ENCODE measurements at places on chromosomes 5 and 9.

- DNase-seq = no peak
Measured at GRCh38 chr9:78146241-78146640, 89.6 kb upstream of the CEP78 start.

GRCh38 chr5:178131446-178131996 lies 707 bp downstream of the RMND5B start:
- DNase-seq = no peak

DNA sequence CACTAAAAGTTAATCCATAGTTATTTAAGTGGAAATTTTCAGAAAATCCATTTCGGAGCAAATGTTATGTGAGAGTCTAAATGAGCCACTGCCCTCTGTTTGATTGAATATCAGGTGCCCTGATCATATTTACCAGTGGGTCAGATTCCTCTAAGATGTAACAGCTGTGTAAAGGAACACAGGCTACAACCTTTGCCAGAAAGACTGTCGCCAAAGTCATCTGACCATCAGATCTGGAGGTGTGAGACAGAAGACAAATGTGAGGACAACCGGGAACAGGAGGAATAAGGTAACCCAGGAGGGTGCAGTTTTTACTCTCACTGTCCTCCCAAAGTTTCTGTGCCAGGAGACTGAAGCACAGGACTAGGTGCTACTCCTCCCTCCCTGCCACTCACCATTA lies 90.8 kb downstream of the CAAP1 start:
- no peak for DNase-seq

DNA sequence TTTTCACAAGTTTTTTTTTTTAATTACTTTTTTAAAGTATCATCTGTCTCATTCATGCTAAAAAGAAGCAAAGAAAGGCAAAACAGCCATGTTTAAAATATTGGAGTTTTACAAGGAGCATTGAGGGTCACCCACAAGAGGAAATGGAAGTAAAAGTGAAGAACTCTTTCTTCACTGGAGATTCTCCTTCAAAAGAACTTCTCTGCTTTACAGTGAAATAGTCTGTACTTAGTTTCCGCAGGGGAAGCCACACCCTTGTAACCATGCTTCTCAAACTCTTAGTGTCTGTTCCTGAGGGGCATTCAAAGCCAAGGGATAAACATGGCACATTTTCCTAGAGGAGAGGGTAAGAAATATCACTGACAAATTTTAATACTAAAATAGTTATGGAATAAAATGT lies 8.6 kb downstream of the C9orf72 start:
- DNase-seq = no peak

DNA sequence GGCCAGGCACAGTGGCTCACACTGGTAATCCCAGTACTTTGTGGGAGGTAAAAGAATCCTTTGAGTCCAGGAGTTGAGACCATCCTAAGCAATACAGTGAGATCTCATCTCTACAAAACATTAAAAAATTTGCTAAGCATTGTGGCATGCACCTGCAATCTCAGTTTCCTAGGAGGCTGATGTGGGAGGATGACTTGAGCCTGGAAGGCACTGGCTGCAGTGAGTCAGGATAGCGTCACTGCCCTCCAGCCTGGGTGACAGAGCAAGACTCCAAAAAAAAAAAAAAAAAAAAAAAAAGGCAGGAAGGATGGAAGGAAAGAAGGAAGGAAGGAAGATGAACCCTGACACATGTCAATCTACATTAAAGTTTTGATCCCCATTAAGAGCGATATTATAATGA lies 1452.2 kb upstream of the ACO1 start:
- no peak for DNase-seq
